ENCODE measurements at places on chromosomes 5 and 9. TPM values are rescaled to one million over a fixed set of nuclear protein-coding genes. Genes with fewer than 3 reads are reported as not detected.

- DNase-seq = no peak
Observed at GRCh38 chr5:42242210-42242609, 181.0 kb upstream of the GHR start.

Gene CHSY3
- total RNA-seq = not detected

GRCh38 chr5:132656774-132657355 lies 1.1 kb upstream of the IL13 start:
- DNase-seq = no peak

GRCh38 chr9:22401671-22402070 lies 45.0 kb upstream of the DMRTA1 start:
- no peak for DNase-seq

DNA sequence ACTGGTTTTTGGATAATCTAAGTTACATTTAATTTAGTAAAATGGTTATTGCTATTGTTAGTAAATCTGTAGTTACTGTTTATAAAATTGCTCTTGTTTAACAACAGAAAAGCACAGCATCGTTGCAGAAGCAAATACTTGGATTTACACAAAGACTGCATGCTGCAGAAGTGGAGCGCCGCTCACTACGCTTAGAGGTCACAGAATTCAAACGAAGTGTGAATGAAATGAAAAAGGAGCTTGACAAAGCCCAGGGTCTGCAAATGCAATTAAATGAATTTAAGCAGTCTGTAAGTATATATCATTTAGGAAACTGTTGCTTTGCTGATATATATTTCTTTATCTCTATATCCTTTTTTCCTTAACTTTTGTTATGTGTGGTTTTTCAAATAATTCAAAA lies 226.0 kb downstream of the CCDC171 start:
- no peak for DNase-seq

Measured in activated T-cell treated with anti-CD3 and anti-CD28 coated beads, Interleukin-2, amount 50 U/mL, for 4 hours (primary cell).